Cerebellar nuclear complex (tissue), 1 donor: ENCODE measurements at places on chromosomes 13 and 19.

DNA sequence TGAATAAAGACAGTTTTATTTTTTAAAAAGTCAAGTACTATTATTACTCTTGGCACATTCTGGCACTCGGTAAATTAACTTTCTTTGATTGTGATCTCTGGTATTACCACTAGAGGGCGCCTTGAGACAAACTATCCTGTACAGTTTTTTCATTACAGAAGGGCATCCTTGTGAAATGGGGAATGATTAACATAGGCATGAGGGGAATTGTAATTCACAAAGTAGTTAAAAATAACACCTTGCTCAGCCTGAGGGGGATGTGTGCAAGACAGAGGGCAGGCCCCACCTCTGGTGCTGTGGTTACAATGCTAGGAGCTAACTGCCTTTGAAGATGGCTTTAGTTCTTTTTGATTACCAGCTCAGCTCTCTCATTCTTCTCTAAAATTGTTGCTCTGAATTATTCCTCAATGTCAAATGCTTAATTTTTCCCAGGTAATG lies 24.2 kb upstream of the C1QTNF9B start:
- no peak for DNase-seq

DNA sequence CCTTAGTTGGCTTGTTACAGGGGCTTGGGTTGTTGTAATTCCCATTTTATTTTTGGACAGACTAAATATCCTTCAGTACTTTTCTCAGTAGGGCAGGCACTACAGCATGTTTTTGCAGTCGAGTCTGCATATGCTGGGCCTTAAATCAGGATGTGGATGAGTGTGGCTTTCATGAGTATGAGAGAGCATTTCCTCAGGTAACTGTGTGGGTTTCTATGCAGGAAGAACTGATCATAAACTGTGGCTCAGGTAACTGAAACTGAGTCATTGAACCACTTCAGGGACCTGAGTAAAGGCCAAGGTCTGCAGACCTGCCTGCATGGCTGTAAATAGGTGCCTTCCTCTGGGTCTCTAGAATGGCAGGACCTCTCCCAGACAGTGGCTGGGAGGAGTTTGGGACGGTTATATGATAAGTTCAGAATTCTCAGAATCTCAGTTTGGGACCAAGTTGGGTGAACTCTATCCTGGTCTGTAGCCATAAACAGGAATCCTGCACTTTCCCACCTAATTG lies 112.1 kb downstream of the ZNF737 start:
- no peak for DNase-seq

DNA sequence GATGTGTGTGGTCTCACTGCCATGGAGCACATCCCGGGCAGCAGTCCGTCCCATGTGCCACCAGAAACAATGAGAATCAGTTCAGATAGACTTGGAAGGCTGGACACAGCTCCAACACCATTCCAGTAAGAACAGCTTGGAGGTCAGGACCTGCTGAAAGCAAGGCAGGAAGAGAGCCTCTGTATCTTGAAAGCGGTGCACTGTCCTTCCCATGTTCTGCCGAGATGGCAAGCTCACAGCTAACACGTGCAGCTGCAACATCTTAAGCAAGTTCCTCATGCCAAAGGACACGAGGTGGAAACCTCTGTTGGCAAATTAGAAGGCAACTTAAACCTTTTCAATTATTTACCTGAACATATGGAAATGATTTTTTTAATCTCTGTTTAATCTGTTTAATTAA lies 175.4 kb downstream of the DLEU7 start:
- no peak for DNase-seq

DNA sequence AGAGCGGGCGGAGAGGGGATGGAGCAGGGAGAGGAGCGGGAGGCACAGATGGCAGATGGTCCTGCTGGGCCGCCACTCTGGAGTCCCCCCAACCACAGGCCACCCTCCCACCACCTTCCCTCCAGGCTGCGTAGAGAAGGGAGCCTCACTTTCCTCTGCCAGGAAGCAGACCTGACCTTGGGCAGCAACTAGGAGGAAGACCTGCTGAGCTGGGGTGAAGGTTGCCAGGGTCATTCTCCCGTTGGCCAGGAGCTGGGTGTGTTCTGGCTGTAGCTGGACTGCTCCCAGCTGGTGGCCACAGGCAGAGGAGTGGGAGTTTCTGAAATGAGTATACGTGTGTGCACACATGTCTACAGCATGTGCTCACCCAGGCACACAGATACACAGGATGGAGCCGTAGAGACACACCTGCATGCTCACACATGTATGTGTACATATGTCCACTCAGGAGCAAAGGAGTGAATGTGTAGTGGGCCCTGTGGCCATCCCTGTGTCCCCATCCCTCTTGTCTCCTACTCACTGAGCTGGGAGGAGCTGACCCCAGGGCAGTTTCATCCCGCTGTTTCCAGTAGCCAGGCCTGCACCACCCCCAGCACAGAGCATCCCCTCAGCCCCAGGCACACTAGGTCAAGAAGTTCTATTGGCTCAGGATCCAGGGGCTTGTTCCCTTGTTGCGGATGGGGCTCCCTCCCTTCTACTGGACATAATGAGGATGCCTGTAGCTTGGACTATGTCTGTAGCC lies 53.0 kb downstream of the CHST8 start:
- DNase-seq: no peak

DNA sequence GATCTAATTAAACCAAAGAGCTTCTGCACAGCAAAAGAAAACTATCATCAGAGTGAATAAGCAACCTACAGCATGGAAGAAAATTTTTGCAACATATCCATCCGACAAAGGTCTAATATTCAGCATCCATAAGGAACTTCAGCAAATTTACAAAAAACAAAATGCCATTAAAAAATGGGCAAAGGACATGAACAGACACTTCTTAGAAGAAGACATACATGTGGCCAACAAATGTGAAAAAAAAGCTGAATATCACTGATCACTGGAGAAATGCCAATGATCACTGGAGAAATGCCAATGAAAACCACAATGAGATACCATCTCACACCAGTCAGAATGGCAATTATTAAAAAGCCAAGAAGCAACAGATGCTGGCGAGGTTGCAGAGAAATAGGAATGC lies 32.5 kb downstream of the ZNF582 start:
- DNase-seq: no peak

GRCh38 chr13:110633776-110634175 lies 18.4 kb downstream of the NAXD start:
- DNase-seq: no peak
